ENCODE measurements at places on chromosomes 13 and 19. TPM values are rescaled to one million over a fixed set of nuclear protein-coding genes. Genes with fewer than 3 reads are reported as not detected.

The KLK7 gene
- not detected for total RNA-seq

- DNase-seq, result no peak
Measured at GRCh38 chr13:109586509-109587346, 199.7 kb downstream of the IRS2 start.

DNA sequence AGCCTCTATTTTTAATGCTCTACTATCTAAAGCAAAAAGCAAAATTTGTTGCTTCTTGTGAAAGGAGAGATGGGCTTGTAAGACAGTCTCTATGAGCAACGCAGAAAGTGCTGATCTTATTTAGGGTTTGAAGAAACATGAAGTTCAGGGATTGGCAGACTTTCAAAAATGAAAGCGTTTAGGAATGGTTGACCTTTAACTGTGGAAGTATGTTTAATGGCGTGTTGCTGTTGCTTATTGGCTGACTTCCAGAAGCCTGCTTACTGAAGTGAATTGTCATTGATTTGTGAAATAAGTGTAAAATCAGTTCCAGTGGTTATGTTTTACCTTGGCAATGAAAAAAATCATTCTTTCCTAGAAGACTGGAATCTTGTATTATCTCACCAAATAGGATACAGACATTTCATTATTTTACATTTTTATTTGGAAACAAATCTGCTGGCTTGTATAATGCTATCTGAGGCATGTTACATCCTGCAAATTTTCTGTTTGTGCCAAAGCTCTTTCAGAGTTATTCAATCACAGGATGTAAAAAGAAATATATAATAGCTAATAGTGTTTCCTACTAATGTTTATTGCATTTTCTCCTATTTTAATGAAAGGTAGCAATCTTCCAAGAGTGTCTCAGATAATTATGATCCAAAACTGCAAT lies 221.3 kb upstream of the SLITRK6 start:
- peak; percentile 20 for DNase-seq

- DNase-seq, result no peak
Measured at GRCh38 chr13:98880677-98881076, 97.2 kb downstream of the DOCK9 start.

The ZGLP1 gene
- total RNA-seq, result 0.18 TPM

DNA sequence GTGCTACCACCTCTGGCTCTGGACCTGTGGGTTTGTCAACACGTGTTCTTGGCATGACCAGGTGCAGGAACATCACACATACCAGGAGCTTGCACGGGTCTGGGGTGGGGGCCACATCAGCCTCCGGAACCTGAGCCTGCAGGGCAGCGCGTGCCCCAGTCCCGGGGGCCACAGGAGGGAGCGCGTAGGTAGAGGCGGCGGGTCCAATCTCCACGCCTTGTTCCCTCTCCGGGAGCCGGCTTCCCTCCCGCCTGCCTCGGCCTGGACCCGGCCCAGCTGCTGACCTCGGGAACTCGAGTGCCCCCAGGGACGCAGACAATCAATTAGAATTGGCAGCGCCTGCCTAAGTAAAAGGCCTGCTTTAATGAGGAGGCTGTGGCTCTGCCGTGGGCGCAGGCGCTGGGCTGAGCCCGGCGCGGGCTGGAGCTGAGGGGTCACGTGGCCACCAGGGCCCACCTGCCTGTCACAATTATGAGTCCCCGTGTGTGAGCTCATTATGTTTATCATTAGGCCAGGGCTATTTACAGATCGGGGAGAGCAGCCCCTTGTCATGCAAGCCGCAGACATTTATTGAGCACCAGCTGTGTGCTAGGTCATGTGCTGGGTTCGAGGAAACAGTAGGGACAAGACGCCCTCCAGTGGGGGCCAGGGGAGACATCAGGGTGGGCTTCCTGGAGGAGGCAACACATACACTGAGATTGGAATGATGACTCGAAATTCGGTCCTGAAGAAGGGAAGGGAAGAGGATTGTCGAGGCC lies 32.2 kb upstream of the TNFAIP8L1 start:
- DNase-seq, result no peak

- peak; percentile 62 for DNase-seq
Measured at GRCh38 chr19:47284324-47284899, 9.7 kb downstream of the INAFM1 start.

GRCh38 chr13:35718084-35718483 lies 241.6 kb upstream of the MAB21L1 start:
- peak; percentile 7 for DNase-seq

- no peak for DNase-seq
Measured at GRCh38 chr13:77489566-77490337, 45.8 kb upstream of the SCEL start.

DNA sequence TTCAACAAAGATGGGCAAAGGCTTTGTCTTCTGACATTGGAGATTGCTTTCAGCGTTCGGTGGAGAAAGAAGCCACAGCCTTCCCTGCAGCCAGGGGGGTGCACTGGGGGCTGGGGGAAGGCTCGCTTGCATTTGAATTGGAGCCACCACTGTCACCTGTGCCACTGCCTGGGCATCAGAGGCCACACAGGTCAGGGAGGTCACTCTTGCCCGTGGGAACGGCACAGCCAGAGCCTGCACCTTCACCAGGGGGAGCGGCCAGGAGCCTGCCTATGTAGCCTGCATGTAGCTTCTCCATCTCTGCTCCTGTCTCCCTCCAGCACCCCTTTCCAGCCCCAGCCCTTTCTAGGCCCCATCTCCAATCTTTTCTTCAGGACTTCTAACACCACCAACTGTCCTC lies 43.7 kb upstream of the KCTD15 start:
- DNase-seq, result no peak

- no peak for DNase-seq
Measured at GRCh38 chr13:113800576-113800926, 41.5 kb downstream of the TMEM255B start.

The IL4I1 gene
- total RNA-seq, result not detected

DNA sequence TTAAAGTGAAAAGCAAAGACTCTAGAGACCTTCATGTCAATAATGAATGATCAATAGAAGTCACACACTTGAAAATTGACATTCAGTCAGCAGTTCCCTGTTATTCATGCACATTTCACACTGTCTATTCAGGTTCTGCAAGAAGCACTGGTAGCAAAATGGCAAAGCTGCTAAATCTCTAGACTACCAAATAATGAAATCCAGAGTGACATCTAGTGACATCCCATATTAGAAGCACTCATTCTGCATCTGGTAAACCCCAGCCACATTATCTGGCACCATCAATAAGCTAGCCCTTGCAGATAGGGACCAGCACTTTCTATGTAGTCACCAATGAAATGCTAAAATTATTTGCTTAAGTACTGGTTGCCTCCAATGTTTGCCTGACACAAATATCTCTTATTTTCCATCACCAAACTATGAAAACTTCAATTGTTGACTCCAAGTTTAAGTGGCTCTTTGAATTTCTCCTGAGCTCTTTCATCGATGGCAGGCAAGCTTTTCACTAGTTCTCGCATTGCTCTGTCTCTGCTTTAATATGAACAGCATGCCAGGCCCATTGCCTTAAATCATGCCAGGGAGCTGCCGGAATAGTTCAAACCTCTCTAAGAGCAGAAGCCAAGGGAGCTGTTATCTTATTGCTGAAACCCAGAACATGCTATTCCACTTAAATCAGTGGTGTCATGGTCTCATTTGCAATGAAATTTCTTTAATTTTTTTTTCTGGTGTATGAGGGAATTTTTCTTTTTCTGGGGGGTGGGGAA lies 409.9 kb downstream of the MZT1 start:
- no peak for DNase-seq

DNA sequence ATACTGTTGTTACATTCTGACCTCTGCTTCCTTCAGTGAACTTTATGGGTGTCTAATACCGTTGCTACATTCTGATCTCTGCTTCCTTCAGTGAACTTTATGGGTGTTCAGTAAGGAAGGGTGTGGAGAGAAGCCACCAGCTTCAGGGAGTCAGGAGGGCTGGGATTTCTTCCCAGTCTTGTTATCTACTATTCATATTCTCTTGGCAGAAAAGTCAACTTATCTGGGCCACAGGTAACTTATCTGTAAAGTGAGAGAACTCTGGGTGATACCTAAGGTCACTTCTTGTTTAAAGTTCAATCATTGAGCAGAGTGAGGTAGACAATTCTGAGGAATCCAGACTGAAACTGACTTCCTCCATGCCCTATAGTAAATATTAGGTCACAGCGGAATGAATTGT lies 71.2 kb upstream of the STK24 start:
- no peak for DNase-seq

DNA sequence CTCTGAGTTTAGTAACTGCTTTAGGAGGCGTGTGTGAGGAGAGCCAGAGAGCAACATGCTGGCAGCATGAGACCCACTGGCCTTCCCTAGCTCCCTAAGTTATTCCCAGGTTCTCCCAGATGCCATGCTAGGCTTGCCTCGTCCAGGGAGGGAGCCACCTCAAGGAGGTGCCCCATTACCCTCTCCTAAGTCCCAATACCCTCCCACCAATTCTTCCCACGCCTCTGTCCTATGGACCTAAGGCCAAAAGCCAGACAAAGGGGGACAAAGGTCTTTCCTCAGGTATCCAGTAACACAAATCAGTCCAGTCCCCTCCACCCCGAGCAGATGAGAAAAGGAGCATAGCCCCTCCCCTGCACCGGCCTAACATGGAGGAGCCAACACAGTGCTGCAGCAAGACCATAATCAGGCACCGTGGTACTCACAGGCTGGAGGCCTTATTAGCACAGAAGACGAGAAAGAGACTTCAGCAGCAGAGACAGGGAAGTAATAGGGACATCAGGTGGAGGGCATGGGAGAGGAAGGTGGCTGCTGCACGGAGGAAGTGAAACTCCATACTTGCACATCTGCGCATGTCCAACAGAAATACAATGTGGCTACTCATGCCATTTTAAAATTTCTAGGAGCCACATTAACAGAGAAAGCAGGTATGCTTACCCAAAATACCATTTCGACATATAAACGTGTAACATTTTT lies 46.3 kb downstream of the BRD4 start:
- DNase-seq, result no peak

DNA sequence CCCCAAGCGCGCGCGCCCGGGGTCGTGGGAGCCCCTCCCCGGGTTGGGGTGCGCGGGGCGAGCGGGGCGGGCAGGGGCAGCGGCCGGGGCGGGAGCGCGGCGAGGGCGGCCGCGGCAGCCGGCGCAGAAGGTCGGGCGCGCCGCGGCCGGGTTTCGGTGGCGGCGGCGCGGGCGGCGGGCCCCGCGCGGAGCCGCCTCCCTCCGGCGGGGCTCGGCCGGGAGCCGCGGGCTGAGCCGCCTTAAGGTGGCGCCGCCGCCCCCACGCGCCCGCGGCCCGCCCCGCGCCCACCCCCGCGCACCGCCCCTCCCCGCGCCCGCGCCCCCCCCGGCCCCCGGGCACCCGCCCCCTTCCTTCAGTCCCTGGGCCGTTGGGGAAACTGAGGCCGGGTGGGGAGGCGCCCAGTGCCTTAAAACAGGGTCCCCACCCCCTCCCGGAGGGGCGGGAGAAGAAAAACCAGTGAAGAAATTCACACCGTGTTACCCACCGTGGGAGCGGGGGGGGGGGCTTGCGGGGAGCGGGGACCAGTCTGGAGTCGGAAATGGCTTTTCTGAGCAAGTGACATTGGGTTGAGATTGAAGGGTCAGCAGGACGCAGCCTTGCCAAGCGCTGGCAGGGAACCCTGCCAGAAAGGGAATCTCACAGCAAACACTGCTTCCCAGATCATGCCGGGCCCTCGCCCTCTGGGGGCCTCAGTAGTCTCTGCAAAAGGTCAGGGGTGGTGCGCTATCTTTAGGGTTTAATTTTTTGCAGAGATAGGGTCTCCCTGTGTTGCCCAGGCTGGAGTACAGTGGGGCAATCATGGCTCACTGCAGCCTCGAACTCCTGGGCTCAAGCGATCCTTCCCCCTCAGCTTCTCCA lies at the start of gene TLE2:
Gene TLE2, minus strand, starts transcription at position 216 of the 859 bp plus-strand sequence. CDS start 376 bp downstream, outside the sequence.
- no peak for DNase-seq

The ASPDH gene
- total RNA-seq, result not detected

The ZNF729 gene
- total RNA-seq, result 0.08 TPM

DNA sequence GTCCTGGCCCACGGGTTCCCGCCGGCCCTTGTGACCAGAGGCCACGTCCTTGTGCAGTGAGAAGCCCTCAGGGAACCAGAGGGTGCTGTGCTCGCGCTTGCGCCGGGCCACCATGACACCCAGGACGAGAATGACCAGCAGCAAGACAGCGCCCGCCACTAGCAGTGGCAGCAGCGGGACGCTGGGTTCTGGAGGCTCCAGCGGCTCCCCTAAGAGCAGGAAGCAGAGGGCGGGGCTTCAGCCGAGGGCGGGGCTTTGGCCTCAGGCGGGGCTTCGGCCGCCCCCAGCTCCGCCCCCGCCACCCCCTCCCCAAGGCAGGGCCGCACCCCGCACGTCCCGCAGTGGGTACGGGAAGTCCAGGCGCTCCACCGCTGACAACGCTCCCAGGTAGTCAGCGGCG lies 30.4 kb downstream of the NOTCH3 start:
- no peak for DNase-seq

- DNase-seq, result peak; percentile 42
Measured at GRCh38 chr19:38142176-38143035, 81.6 kb downstream of the DPF1 start.

DNA sequence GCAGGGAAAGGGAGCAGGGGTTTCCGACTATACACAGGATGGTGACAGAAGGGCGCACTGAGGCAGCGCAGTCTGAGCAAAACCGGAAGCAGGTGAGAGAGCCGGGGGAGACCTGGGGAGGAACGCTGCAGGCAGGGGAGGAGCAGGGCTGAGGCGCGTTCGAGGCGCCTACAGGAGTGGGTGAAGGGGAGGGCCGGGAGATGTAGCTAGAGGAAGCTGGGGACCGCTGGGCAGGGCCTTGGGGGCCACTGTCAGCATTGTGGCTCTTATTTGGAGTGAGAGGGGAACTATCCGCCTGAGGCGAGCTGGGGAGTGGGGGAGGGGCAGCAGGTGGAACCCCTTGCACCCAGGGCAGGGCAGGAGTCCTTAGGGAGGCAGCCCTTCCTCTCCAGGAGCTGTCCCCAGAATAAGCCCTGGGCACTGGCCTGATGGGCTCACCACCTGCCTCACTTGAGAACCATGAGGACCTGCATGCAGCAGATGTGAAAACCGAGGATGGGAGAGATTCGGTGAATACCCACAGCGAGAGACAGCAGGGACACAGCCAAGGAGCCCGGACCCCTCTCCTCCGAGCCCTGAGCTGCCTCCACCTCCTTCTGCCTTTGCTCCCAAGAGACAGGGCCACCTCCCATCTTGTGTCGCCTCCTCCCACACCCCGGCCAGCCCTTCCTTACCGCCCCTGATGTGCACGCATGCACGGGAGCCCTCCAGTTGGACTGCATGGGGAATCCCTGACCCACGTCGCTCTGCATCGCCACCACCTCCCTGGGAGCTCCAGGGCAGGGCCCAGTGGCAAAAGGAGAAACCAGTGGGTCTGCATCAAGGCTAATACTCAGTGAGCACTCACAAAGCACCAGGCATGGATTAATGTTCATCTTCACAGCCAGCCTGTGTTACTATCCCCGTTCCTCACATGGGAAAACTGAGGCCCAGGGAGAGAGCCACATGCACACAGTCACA lies 10.3 kb downstream of the AKT2 start:
- no peak for DNase-seq
